ENCODE measurements at places on chromosomes 11 and 22.

GRCh38 chr11:43920598-43921419 lies 21.6 kb upstream of the C11orf96 start:
- DNase-seq: no peak

DNA sequence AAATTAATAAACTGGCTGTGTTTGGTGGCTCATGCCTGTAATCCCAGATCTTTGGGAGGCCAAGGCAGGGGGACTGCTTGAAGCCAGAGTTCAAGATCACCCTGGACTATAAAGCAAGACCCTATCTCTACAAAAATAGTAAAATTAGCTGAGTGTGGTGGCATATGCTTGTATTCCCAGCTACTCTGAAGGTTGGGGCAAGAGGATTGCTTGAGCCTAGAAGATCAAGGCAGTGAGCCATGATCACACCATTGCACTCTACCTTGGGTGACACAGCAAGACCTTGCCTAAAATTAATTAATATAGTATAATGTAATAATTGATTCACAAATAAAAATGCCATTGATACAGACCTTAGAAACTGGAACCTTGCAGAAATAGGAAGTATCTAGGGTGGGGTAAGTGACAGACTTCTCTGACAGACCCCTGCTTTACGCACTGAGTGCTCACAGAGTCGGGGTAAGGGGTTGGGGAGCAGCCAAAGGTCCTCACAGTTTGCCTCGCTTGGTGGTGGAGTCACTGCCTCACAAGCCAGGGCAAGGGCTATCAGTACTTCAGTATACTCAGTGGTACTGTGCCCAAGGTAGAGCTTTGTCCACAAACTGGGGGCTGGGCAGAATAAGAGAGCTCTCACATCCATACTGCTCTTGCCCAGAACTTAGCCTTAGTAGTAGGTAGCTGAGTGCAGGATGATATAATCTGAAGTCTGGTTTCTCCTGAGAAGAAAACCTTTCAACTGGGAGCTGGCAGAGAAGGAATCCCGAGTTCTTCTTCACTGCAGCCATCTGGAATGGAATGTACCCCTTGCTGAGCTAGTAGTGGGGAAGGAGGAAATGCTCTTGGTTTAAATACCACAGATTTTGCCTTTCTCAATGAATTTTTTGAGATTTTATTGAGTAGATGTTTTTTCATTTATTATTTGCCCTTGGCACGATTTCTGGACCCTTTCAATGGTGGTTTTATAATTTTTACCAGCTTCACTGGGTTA lies 65.5 kb downstream of the EMSY start:
- DNase-seq: no peak

DNA sequence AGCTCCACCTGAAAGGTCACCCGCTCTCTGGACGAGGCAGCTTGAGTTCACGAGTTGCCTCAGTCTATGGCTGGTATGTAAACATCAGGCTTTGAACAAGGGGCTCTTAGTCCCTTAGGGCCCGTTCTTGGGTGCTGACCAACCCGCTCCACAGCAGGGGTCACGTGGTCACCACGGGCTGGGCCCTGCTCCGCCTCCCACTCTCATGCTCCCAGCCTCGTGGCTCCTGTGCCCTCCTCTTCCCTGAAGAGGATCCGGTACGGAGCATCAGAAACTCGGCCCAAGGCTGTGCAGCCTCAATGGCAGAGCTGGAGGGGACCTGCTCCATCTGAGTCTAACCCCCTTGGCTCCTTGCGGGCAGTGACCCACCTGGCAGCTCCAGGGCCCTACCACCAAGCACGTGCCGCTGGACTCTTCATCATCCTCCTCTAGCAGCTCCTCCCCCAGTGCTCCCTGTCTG lies 54.2 kb upstream of the TTLL12 start:
- DNase-seq: no peak

- no peak for DNase-seq
Measured at GRCh38 chr11:101030692-101031091, 98.9 kb downstream of the PGR start.

GRCh38 chr11:132254906-132255305 lies 884.5 kb downstream of the NTM start:
- DNase-seq: no peak

DNA sequence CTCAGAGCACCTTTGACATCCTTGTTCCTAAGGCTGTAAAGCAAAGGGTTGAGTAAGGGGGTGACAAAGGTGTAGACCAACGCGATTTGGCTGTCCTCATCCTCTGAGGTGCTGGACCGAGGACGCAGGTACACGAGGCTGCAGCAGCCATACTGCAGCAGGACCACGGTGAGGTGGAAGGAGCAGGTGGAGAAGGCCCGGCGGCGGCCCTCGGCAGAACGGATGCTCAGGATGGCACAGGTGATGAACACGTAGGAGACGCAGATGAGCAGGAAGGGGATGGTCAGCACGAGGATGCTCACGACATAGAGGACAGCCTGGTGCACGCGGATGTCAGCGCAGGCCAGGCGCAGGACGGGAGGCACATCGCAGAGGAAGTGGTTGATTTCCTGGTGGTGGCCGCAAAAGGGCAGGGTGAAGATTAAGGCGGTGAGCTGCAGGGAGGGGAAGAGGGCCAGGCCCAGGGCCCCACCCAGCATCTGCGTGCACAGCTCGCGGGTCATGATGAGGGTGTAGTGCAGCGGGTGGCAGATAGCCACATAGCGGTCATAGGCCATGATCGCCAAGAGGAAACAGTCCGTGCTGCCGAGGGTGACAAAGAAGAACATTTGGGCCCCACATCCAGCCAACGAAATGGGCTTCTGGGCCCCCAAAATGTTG lies 632 bp downstream of the OR10Q1 start:
- no peak for DNase-seq

- peak; percentile 69 for DNase-seq
Measured at GRCh38 chr11:107858217-107859070, at the start of gene SLC35F2. SLC35F2 (minus strand) TSS chr11:107858787; CDS start chr11:107858767, 20 bp downstream.

DNA sequence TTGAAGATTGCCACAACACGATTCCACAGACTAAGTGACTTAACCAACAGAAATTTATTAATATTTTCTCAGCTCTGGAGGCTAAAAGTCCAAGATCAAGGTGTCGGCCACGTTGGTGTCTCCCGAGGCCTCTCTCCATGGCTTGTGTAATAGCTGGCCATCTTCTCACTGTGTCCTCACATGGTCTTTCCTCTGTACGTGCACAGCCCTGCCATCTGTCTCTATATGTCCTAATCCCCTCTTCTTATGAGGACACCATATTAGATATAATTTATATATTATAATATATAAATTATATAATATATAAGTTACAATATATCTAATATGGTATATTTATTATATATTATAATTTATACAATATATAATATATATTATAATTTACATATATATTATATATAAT lies 25.1 kb upstream of the SCGB1A1 start:
- no peak for DNase-seq

DNA sequence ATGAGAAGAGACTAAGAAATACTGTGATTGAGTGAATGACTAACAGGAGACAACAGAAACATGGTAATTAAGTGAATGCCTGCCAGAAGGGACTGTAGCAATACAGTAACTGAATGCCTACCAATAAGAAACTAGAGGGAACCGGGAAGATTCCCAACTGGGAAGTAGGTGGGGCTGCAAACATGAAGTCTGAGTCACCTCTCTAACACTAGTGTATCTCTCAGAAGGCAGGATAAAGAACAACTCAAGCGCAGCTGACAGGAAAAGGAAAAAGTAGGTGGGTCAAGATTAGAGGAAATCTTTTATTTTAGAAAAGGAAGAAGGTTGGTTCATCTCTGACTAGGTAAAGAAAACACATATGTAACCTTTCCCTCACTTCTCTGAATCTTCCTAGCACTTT lies 14.0 kb downstream of the C11orf42 start:
- no peak for DNase-seq

GRCh38 chr11:57792870-57793269 lies 31.3 kb downstream of the CTNND1 start:
- no peak for DNase-seq

GRCh38 chr11:20669820-20670684 lies 666 bp downstream of the NELL1 start:
- no peak for DNase-seq

GRCh38 chr11:69538854-69539253 lies 57.4 kb downstream of the LINC01488 start:
- no peak for DNase-seq

GRCh38 chr11:15569305-15570025 lies 454.7 kb downstream of the INSC start:
- DNase-seq: no peak

GRCh38 chr11:37264783-37265182 lies 666.7 kb upstream of the RAG2 start:
- no peak for DNase-seq
